ENCODE measurements at places on chromosomes 5 and 9.

DNA sequence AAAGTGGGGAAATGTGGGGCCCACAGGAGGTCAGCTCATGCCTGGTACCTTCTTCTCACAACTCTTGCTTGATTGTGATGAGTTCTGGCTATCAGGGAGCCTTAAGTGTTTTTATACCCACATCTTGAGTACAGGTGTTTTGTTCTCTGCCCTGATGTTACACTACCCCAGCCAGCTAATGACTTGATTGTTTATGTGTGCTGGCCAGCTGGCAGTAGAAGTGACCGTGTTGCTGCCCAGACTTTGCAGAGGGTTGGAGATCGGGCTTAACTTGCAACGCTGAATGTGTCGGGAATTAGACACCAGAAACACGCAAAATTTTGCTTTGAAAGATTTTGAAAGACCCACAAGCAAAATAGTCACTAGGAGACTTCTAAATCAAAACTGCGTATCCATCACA is 16.9 kb upstream of the ZDHHC11B start:
- no peak for DNase-seq

- DNase-seq: no peak
Measured at GRCh38 chr9:18496256-18497000, 22.5 kb downstream of the ADAMTSL1 start.

GRCh38 chr5:136586196-136586595 is 220.9 kb upstream of the TRPC7 start:
- no peak for DNase-seq

DNA sequence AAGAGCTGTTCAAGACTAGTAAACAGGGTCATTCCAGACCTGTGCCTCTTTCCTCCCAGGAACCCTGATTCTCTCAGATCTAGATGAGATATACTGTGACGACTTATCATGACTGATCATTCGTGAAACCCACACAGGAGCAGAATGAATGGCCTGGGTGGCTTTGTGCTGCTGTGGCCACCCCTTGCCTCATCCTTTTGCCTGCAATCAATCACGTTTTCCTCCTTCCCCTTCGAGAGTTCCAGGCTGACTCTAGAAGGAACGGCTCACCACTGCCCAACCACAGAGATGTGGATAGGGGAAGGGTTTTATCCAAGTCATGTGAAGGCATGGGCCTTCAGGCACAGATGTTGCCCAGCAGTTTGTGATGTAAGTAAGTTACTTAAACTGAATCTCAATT is 5.8 kb downstream of the ANXA6 start:
- peak; percentile 86 for DNase-seq

DNA sequence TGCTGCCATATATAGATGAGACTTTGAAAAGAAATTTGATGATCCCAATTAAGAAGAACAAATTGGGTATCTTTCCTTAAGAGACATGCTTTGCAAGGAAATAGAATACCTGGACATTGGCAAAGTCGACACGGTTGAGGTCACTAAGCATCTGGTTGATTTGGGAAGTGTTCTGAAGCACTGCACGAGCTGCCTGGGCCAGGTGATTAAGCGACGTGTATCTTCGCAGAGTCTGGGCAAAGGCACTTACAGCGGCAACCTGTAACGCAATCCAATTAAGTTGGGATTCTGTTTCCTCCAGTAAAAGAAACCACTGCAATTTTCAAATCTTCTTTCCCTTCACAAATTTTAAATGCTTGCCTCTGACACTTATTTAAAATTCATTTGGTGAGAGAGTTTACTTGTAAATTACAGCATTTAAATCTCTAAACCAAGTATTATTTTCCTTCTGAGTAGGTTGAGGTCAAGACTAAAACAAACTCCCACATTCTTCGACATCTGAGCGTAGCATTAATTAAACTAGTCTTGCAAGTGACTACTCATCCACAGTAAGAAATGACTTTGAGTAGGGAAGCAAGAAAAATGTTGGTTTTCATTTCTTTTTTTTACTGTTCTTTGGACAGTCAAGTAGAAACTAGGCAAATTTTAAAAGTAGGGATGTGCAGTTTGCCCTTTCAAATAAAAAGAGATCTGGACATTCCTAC is 262.8 kb downstream of the RFX3 start:
- no peak for DNase-seq
